ENCODE measurements at places on chromosomes 3 and 15.
A peak's percentile ranks its signal among the peaks of the same experiment; 100 is the strongest.

- peak; percentile 59 for DNase-seq
Observed at GRCh38 chr15:62742409-62743171, 300.0 kb upstream of the TPM1 start.

- DNase-seq = peak; percentile 75
Observed at GRCh38 chr3:71725271-71725991, at the start of gene EIF4E3. TSS of gene EIF4E3 (minus strand) at chr3:71725402. CDS start at chr3:71725367, 35 bp downstream.

DNA sequence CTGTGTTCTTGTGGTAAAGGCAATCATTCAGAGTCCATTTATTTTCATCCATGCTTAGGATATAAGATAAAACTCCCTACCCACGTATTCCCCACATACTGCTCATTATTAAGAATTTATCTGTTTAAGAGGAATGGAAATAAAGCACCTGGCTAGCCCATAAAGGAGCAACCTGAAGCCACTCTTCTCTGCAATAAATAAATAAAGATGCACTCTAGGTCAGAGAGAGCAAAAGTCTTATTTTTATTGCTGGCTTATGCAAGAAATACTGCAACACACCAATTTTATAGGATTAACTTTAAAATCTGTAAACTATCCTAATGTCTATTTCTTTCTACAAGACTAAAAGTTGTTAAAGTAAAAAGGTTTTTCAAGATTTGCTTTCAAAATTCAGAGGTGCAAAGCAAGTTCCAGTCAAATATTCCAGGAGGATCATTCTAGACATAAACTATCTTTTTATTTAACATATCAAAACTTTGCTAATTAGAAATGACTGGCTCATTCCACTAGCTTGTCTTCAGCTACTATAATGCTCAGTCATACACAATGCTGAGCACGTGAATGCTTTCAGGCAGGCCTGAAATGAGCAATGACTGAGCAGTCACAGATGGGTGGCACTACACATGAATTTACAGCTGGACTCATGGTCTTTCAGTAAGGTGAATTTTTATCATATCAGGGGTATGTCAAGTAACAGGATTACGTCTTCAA is 7.1 kb downstream of the TJP1 start:
- no peak for DNase-seq

DNA sequence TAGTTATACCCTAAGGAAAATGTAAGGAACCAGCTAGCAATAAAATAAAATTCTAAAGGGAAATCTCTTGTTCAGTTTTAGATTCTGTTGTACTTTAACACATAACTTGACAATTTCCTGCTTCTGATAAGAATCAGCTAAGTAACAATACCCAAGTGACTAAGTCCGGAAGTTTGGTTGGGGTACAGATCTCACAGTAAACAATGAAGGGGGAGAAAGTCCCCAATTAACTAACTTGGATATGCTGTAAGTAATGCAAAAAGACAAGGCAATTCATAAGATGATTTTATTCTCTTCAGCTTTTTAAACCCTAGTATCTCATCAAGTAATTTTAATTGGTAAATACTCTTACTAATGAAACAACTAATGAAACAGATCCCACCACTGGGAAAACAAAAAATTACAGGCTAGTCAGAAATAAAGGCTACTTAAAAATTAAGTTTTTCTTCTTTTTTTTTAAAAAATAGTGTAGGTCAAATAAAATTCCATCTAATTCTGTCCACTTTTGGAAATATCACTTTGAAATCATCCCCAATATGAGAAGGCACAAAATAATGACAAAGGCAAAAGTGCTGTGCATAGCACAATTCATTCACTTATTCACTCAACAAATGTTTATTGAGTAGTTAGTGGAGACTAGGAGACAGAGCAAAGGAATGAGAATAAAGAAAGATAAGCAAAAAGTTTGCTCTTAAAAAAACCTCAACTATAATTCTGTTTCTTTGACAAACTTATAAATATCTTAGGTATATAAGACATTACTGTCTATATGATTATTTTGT is 37.8 kb upstream of the IL20RB start:
- DNase-seq = no peak

DNA sequence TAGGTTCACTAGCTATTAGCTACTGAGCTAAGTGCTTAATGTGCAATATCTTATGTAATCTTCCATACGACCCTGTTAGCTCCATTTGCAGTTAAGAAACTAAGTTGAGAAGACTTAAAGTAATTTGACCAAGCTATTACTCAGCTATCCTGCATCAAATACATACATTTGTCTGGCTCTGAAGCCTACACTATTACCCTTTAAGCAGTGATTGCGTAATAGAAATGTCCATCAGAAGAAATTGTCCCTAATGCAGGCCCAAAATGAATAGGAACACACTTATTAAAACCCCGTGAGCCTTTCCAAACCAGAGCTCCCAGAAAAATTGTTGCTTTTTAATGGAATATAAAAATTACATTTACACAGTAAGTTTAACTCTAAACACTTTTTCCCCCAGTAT is 5.3 kb upstream of the MYO1E start:
- no peak for DNase-seq
